Ovary (tissue), 10 donors: ENCODE measurements at places on chromosomes 3 and 15. TPM values are rescaled to one million over a fixed set of nuclear protein-coding genes. Genes with fewer than 3 reads are reported as not detected.

Gene ANKRD34C
- polyA plus RNA-seq, result not detected

Gene CCDC33
- 0.10 TPM for polyA plus RNA-seq

Gene FBN1
- polyA plus RNA-seq, result 159 TPM

Gene HHLA2
- 0.12 TPM for polyA plus RNA-seq

Gene FBXO40
- polyA plus RNA-seq, result 0.63 TPM

Gene SLC2A2
- polyA plus RNA-seq, result not detected

Gene ADIPOQ
- polyA plus RNA-seq, result 6.0 TPM

Gene PRR23E
- polyA plus RNA-seq, result not detected

Gene ST6GAL1
- polyA plus RNA-seq, result 55.2 TPM

Gene MFGE8
- polyA plus RNA-seq, result 193 TPM

Gene NEK10
- polyA plus RNA-seq, result 0.41 TPM

Gene SERPINI2
- polyA plus RNA-seq, result 0.33 TPM

Gene TCAIM
- polyA plus RNA-seq, result 11.1 TPM

Gene OR4M2
- polyA plus RNA-seq, result not detected

Gene CACNA2D3
- 2.0 TPM for polyA plus RNA-seq

Gene FRMD4B
- 17.6 TPM for polyA plus RNA-seq

Gene ATP13A4
- 0.27 TPM for polyA plus RNA-seq

Gene EIF4E3
- polyA plus RNA-seq, result 16.4 TPM

Gene ONECUT1
- polyA plus RNA-seq, result not detected

Gene RTP4
- polyA plus RNA-seq, result 4.6 TPM

Gene CCDC191
- 3.1 TPM for polyA plus RNA-seq

Gene MGA
- 7.1 TPM for polyA plus RNA-seq

Gene PRKCD
- polyA plus RNA-seq, result 22.2 TPM

Gene GATM
- 116 TPM for polyA plus RNA-seq

Gene SH3GL3
- polyA plus RNA-seq, result 0.41 TPM

Gene MOBP
- 0.68 TPM for polyA plus RNA-seq

Gene UNC13C
- polyA plus RNA-seq, result 0.79 TPM

Gene ALDH1A2
- polyA plus RNA-seq, result 15.5 TPM

Gene BUB1B
- 1.0 TPM for polyA plus RNA-seq

Gene KCNH8
- 0.05 TPM for polyA plus RNA-seq

Gene ACKR2
- polyA plus RNA-seq, result 2.7 TPM

Gene FBLN2
- polyA plus RNA-seq, result 10.8 TPM

Gene MRPL3
- polyA plus RNA-seq, result 57.2 TPM

Gene LTF
- polyA plus RNA-seq, result 1.5 TPM
